ENCODE measurements at places on chromosomes 4 and X. TPM values are rescaled to one million over a fixed set of nuclear protein-coding genes. Genes with fewer than 3 reads are reported as not detected.

RPA4 gene
- total RNA-seq: 0.28 TPM

CCKAR gene
- total RNA-seq: not detected

FAM184B gene
- 0.02 TPM for total RNA-seq

MAP9 gene
- 4.2 TPM for total RNA-seq

HSFX4 gene
- total RNA-seq: not detected

KIF4A gene
- 29.1 TPM for total RNA-seq

STBD1 gene
- 12.7 TPM for total RNA-seq

ADAD1 gene
- not detected for total RNA-seq

AP1AR gene
- total RNA-seq: 9.8 TPM

APEX2 gene
- 29.9 TPM for total RNA-seq

CCNA2 gene
- total RNA-seq: 43.1 TPM

PNMA5 gene
- total RNA-seq: not detected

RAP1GDS1 gene
- total RNA-seq: 23.8 TPM

IQCM gene
- not detected for total RNA-seq

CCDC110 gene
- 0.34 TPM for total RNA-seq

MBNL3 gene
- not detected for total RNA-seq

MTMR8 gene
- 0.53 TPM for total RNA-seq

SRPX gene
- total RNA-seq: 8.7 TPM

MMGT1 gene
- total RNA-seq: 19.2 TPM

SEC24D gene
- total RNA-seq: 14.6 TPM

TLR10 gene
- total RNA-seq: not detected
